Panc1 (cell line): ENCODE measurements at places on chromosomes 3 and 15. TPM values are rescaled to one million over a fixed set of nuclear protein-coding genes. Genes with fewer than 3 reads are reported as not detected.

GRCh38 chr3:58005669-58006068 is 2.6 kb upstream of the FLNB start:
- DNase-seq: no peak

- DNase-seq: no peak
These were observed 22.1 kb upstream of the RNU6-1 start for GRCh38 chr15:67861983-67862382.

DNA sequence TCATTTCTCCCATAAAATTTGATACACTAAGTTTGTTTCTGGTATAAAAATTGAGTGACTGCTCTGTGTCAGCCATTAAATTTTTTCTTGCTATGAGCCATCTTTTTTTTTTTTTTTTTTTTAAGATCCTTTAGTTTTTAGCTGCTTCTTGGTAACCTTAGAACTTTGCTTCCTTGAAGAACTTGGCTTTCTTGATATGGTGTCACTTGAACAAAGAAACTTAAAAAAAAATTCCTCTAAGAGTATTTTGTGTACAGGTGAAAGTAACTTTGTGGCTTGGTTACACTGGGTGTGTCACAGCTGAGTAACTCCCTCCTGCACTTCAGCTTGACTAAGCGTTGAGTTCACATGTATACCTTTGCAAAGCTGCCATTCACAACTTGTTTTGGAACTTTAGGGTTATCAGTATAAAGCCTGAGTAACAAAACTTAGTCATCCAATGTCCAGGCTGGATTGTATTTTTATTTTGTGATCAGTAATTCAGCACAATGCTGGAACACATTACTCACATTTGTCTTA is 6.5 kb downstream of the CHD2 start:
- DNase-seq: no peak

- DNase-seq: no peak
These were observed 304.4 kb downstream of the BCHE start for GRCh38 chr3:165532851-165533250.

CCDC39 gene
- total RNA-seq: not detected

NEK10 gene
- total RNA-seq: 5.7 TPM
